ENCODE measurements at places on chromosomes 12 and 14.

DNA sequence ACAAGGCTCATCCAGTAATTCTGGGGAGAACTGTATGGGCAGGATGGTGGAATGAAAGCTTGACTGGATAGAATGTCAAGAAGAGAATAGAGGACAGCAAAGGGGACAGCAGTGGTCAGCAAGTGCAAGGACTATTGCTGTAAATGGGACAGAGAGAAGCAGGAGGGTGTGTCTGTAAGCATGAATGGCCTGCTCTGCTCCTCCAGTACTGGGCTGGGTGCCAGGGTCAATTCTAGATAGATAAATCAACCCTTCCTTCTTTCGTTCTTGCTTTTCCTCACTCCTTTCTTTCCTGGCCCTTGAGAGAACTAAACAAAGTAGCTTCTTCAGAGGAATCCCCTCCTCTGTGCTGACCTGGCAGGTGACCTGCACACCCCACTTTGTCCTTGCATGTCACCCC, 1019.2 kb downstream of the BCL11B start:
- no peak for DNase-seq

DNA sequence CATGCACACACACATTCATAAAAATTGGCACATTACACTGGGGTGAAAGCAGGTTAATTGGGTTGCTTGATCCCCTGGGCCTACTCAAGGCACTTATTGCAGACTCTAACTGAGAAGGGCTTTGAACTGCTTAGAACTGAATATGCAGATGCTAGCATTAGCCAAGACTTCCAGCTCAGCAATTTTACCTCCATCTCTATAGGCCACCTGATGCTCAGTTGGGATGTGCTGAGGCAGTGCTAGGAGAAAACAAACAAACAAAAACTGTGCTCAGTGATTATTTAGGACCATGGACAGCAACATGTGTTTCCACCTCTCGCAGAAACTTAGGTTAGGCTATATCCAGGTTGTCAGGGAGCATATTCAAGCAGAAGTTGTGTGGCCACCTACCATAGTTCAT, 124.8 kb upstream of the WSCD2 start:
- DNase-seq = no peak

DNA sequence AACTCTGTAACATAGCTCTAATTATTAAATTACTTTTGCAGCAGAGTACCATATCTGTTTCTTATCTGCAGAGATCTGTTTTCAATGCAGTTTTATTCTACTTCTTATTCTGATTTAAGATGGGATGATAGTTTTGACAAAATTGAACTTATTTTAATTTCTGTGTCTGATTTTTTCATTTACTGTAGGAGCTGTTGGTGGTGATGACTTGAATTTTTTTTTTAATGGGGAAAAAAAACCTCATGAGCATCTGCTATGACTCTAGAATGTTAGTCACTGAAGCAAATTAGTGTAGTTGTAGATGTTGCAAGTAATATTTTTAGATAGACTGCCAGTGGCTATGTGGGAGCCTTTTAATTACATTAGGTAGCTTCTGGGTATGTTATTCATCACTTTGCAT, 23.4 kb downstream of the DNM1L start:
- DNase-seq = no peak

GRCh38 chr12:68487721-68488309, 122.9 kb upstream of the RAP1B start:
- no peak for DNase-seq
